ENCODE measurements at places on chromosomes 3 and 15.

DNA sequence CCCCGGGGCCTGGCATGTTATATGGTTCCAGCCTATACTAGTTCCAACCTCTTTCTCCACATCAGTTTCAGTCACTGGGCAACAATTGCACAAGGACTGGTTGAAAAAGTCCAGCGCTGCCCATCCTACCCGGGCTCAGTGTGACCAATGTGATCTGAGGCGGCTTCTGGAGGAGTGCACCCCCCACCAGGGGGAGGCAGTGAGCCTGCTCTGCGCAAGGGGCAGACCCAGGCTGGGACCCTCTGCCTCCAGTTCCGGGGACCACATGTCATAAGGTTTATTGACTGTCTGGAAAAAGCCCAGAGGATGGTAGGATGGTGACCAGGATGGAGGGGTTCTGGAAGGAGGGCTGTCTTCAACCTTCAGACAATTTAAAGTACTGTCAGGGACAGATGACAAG lies 25.6 kb upstream of the NR2E3 start:
- peak; percentile 25 for DNase-seq

GRCh38 chr3:79491029-79491641 lies 276.7 kb downstream of the ROBO1 start:
- no peak for DNase-seq

DNA sequence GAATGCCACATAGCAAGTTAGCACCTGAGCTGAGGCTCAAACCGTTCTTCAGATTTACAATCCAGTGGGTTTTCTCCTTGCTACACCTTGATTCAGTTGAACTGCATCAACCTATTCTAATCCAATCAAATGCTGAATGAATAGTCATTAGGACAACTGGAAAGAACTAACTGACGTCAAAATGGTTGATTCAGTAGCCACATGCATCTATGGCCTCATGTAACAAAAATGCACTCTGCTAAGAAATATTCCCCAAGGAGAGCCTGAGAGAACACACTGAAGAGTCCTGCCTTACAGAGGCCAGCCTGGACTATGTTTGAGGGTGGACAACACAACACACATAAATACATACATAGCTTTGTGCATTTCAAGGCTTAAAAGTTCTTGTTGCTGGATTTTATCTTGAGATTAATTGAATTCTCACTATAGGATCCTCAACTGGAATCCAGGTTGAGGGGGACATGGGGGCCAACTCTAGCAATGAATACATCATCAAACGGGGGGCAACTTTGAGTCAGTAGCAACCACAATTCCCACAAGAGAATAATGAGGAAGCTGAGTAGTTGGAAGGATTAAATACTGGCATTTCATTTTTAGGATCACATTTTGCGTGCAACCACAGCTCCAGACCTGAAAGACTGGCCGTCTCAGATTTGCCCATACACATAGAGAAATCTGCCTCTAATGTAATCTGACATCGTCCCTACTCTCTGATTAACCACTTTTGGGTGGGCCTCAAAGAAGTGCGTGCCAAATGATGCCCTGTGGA lies 280.2 kb upstream of the ICE2 start:
- no peak for DNase-seq

DNA sequence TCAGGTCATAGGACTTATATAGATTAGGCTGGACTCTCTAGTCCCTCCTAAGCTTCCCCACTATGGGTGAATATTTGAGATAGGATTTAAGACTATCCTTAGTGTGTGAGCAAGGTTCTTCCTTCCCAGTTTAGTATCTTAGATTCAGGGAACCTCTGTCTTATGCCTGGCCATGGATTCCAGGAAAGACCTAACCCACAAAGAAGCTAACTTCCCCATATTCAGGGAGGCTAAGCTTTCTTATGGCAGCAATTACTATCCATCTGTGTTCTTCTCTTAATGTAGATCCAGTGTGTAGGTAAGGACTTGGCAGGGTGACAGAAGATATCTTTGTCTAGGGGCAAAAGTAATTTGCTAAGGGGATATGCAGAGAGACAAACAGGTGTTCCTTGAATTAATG lies 25.5 kb upstream of the PIK3R4 start:
- DNase-seq = no peak

GRCh38 chr3:53719796-53720195 lies 126.4 kb downstream of the CHDH start:
- DNase-seq = no peak

GRCh38 chr3:94127115-94127514 lies 64.3 kb downstream of the NSUN3 start:
- no peak for DNase-seq

DNA sequence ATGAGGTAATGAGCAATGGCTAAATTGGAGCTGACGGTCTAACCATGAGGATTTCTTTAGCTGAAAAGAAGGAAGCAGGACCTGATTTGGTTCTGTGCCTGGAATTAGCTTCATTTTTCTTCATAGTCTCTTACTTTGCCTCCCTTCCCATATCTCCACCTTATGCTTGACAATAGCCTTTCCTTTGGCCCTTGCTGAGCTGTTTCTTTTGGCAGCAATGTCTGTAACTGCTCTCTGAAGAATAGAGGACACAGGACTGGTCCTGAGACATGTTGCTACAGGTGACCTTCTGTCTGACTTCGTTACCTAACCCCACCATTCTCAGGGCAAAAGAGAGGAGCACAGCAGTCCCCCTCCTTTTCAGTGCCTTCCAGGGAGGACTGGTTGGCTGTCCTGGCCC lies 122.4 kb downstream of the SSR3 start:
- no peak for DNase-seq

DNA sequence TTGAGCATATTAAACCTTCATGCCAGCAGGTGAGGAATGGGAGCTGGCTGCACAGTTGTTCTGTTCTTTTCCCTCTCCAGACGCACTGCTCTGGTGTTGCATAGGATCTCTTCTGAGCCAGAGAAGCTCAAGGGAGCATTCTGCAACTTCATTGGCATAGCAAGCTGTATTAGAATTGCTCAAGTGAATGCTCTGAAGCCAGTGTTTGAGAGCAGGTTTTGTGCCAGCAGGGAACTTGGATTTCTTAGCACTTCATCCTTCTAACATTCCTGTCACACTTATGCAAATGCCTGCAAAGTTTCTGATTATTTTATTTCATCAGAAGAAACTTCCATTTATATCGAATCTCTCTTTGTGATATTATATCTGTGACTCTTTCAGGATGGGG lies 366.6 kb downstream of the AGBL1 start:
- DNase-seq = no peak

DNA sequence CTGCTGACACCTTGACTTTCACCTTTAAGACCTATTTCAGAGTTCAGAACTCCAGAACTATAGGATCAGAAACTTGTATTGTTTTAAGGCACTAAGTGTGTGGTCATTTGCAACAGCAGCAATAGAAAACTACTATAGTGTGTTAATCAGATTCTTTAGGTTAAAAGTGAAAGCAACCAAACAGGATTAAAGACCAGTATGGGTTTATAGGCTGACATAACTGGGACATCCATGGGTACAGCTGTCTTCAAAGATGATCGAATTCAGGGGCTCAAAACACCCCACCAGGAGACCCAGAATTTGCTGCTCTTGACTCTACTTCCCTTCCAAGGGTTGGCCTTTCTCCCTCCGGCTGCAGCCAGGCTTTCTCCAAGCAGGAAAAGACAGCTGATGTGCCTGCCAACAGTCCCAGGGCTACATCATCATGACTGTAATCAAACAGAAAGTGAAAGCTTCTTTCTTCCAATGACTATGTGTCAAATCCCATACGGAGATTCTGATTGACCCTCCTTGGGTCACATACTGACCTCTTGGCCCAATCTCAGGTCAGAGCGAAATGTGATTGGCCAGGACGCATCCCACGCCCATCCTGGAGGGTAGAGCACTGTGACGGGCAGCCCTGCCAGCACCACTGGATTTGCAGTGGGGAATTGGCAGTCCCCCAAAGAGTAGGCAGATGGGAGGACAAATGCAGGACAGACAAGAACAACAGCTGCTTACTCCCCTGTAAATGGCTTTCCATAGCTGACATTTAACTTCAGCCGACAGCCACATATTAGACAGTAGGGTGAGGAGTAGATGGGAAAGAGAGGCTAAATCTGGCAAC lies 51.4 kb upstream of the RNF7 start:
- DNase-seq = no peak

GRCh38 chr15:98803228-98804056 lies 155.1 kb downstream of the IGF1R start:
- DNase-seq = no peak

DNA sequence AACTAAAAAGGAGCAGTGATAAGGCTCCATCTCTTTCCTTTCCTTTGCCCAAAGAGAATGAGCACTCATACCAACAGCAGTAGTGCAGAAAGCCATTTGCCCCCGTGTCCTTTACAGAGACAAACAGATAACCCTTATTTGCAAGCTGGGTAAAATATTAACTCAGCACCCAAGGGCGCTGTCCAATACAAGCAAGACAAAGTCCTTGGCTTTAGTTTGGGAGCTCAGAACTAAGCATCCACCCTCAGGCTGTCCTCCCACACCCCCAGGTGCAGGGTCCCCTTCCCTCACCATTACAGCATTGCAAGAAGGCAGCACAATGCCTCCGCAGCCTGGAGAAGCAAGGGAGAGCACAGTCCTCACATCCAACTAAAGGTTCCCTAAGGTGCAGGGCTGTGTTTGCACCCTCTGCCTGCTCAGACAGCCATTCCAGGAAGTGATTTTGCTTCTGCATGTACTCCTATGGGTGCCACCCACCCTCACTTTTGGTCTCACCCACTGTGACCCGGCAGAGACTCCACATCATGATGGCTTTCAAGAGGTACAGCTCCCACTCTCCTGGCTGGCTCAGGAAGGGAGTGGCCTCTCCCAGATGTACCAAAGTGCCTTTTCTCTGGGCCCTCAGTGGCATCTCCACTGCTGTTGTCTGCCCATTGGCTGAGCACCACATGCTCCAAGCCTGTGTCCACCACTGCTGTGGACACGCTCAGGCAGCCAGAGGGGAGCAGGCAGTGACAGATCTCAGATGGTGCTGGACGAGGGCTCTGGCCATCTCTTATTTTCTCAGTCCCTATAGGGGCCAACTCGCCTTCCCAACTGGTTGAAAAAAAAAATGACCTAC lies 34.1 kb upstream of the HES1 start:
- DNase-seq = no peak

GRCh38 chr15:67080900-67081431 lies 15.6 kb downstream of the SMAD3 start:
- DNase-seq = peak; percentile 78

DNA sequence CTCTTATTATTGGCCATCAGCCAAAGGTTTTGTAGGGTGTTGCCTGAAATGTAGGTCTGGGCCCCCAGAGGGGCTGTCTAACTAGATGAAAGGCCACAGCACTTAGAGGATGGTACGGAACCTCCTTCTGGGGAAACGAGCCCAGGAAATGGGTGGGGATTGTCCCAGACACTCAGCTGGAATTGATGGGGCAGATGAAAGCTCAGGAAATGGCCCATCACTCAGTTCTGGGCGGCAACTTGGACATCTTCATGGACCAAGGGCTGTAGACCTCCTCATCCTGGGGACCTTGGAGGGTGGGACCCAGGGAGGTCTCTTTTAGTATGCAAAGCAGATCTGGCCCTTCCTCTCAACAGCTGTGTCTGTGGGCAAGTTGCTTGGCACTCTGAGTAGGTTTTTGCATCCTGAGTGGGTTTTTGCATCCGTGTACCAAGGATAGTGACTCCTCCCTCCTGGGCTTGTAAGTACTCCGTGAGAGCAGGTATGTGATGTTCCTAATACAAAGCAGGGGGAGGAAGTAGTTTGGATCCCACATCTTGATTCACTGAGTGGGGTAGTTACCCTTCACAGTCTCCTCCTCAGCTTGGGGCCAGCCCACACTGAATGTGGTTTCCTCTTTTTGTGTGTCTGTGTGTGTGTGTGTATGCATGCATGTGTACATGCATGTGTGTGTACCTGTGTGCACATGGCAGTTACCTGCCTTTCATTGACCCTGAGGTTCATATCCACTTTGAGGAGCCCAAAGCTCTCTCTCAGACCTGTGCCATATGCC lies 292.0 kb downstream of the RPLP1 start:
- DNase-seq = no peak

DNA sequence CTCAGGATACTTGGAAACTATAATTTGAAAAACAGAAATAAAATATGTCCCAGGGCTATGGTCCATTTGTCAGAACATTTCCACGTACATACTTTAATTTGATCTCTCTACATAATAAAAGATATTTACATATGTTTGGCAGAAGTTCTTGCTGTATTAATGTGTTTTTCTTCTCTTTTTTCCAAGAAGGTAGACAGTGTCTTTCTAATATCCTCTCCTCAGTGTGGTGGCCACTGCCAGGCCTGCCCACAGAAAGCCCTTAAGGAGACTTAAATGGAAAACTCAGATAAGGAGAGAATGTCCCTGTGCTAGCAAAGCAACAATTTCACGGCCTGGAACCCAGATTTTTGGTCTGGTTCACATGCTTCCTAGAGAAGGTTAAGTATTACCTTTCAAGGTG lies 76.5 kb upstream of the ARHGEF26 start:
- DNase-seq = no peak

DNA sequence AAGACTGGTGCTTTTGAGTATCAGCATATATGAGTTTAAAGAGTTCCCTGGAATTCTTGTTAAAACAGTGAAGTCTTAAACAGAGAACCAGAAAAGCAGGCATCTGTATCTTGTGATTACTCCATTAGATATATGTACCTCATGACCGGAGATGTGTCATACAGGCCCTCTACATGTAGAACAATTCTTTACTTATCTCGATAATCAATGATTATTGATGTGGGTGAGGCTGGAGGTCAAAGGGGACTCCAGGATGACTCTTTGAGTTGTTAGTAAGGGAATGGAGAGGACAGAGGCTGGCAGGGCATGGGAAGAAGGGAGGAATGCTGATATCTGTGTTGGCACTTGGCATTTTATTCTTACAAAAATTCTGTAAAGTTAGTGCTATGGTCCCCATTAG lies 155.7 kb downstream of the GAP43 start:
- DNase-seq = no peak

GRCh38 chr15:93719921-93720351 lies 511.4 kb upstream of the MCTP2 start:
- DNase-seq = no peak

GRCh38 chr15:100821327-100821726 lies 58.3 kb upstream of the ALDH1A3 start:
- peak; percentile 34 for DNase-seq

- DNase-seq = no peak
These were observed 275.9 kb downstream of the FAM43A start for GRCh38 chr3:194961571-194961970.

DNA sequence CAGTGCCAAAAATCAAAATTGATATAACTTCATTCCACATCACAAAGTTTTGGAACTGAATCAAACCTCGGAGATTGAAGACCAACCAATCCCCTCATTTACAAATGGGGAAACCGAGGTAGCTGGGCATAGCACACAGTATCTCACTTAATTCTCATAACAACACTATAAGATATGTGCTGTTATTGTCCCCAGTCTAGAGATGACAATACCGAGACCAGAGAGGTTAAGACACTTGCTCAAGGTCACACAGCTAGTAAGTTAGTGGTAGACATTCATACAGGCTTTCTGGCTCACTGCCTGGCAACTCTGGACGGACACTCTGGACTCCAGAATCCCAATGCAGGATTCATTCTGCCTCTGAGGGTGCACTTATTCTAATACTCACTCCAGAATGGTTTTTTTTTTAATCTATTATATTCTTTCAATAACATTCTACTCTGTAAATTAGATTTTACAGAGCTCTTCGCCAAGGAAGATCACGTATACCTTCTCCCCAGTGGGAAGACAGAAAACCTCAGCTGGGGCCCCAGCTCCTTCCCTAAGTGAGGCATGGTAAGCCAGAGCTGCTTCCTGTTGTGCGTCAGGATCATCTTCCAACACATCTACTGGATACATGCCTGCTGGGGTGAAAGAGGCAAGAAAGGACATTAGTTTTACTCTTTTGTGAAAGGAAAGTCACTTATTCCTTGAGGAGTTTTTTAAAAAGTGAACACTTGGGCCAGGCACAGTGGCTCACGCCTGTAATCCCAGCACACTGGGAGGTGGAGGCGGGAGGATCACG lies 128.4 kb upstream of the IGF1R start:
- no peak for DNase-seq

Data from activated CD4-positive, alpha-beta T cell treated with anti-CD3 and anti-CD28 coated beads, Interleukin-10, Interleukin-2, amounts not matched to agents 100 ng/mL and 50 ng/mL, durations not matched to agents 16 hours and 8 hours (primary cell).